ENCODE measurements at places on chromosomes 12 and 14. TPM values are rescaled to one million over a fixed set of nuclear protein-coding genes. Genes with fewer than 3 reads are reported as not detected.

Gene CCDC197
- not detected for polyA plus RNA-seq

DNA sequence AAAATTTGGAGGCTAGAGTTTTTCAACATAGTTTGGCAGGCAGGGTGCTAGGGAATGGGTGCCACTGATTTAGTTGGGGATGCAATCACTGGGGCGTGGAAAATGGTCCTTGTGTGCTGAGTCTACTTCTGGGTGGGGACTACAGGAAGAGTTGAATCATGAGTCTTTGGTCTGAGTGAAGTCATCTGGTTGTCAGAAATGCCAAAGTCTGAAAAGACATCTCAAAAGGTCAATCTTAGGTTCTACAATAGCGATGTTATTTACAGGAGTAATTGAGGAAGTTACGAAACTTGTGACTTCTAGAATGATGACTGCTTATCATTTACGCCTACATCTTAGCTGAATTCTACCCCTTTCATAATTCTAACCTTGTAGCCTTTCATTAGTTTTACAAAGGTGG lies 209.1 kb downstream of the NUBPL start:
- no peak for DNase-seq

DNA sequence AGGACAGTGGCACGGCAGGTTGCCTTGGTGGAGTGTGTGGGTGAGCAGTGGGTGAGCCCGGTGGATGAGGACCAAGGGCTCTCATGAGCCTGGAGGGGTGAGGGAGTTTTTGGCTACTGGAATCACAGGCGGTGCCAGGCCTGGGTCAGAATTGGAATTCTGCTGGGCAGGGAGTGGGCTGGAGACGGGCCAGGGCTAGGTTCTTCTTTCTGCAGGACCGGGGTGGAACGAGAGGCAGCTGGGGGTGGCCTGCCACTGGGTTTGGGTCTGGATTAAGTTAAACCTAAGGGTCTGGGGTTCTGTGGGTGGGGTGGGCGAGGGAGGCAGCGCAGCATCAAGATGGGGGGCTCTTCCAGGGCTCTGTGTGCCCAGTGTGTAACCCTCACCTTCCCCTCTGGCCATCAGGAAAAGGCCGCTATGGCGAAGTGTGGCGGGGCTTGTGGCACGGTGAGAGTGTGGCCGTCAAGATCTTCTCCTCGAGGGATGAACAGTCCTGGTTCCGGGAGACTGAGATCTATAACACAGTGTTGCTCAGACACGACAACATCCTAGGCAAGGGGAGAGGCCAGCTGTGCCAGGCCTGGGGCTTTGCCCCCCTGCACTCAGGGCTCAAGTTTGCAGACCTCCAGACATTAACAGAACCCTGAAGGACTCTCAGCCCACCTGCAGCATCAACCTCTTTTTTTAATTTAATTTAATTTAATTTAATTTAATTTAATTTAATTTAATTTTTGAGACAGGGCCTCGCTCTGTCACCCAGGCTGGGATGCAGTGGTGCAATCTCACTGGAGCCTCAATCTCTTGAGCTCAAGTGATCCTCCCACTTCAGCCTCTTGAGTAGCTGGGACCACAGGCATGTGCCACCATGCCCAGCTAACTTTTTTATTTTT lies 7.0 kb downstream of the ACVRL1 start:
- no peak for DNase-seq

Gene RAD51AP1
- polyA plus RNA-seq, result 5.2 TPM
